ENCODE measurements at places on chromosomes 6 and 20.
A peak's percentile ranks its signal among the peaks of the same experiment; 100 is the strongest.

DNA sequence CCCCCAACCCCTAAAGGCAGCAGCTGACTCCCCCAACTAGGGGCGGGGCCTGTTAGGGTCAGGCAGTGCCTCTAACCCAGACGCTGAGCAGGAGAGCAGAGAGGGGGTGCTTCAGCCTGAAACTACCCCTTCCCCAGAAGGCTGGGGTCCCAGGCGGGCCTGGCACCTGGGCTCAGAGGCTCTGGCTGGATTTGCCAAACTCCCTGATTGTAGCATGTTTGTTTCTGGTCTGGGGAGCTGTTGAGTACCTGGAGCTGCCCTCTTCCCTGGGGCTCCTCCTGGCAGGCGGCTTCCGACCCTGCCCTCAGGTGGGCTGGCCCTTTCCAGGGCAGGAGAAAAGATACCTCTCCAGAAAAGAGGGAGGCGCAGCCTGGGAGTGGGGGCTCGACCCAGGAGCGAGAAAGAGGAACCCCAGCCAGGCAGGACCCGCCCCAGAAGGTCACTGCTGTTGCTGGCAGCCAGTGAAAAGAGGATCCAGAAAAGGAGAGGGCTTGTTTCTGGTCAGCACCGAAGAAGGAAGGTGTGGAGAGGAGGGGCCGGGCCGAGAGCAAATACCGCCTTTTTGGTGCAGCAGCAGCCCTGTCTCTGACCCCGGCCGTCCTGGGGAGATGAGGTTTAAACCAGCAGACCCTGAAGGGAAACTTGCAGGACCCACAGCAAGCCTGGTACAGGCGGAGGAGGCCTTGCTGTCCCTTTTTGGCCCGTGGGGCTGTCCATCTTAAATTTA, 810 bp upstream of the ABHD16B start:
- no peak for DNase-seq

- peak; percentile 75 for DNase-seq
Observed at GRCh38 chr6:35487658-35488516, 9.0 kb downstream of the TEAD3 start.

DNA sequence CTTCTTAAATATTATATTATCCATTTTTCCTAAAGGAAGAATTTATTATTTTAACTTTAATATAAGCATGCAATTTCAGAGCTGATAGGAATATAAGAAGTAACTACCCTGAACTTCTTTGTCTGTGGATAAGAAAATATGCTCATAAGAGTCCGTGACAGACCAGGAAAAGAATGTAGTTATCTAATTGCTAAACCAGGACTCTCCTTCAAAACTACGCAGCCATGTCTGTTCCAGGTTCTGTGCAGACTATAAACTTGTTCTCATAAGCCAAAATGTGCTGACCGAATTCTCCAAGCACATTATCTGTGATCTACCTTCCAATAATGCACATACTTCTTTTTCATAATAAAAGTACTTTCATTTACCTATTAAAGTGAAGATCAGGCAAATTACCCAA, 116.5 kb downstream of the TRDN start:
- no peak for DNase-seq

DNA sequence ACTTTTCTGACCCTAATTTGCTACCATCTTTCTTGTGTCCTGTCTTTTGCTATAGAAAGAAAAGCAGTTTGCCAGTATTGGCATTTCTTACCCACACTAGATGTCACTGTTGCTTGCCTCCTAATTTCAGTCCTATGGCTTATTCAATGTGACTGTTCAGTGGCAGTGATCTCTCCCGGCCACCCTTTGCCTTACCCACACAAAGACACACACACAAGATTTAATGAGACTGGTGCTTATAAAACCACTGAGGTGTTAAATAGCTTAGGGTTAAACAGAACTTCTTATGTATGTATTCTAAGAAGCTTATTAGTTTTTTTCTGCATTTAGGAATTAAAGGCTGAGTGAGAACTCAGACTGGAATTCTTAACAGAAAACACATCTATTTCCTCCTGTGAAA, 233.6 kb upstream of the ASCC3 start:
- DNase-seq, result no peak

- no peak for DNase-seq
Observed at GRCh38 chr20:60249436-60249835, 291.2 kb downstream of the CDH26 start.

- no peak for DNase-seq
Observed at GRCh38 chr6:121395736-121396135, 39.7 kb upstream of the GJA1 start.

DNA sequence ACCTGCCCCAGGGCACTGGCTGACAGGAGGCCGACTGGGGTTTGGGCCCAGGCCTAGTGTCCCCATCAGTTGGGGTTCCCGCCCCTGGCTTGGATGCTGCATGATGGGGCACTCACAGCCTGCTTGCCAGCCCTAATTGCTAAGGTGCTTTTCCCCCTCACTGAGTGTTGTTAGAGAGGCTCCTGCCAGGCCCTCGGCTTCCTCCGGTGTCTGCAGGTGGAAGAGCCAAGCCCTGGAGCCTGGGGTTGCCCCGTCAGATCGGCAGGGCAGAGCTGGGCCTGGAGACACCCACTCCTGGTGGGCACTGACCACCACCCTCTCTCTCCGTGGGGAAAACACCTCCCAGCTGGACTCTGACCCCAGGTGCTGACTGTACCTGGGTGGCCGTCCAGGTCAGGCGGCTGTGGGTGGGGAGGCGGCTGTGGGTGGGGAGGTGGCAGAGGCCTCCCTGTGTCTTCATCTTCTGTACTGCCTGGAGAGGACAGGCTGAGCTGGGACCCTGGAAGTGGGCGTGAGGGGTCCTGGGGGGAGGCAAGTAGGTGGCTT, 6.0 kb upstream of the CABLES2 start:
- DNase-seq, result no peak

DNA sequence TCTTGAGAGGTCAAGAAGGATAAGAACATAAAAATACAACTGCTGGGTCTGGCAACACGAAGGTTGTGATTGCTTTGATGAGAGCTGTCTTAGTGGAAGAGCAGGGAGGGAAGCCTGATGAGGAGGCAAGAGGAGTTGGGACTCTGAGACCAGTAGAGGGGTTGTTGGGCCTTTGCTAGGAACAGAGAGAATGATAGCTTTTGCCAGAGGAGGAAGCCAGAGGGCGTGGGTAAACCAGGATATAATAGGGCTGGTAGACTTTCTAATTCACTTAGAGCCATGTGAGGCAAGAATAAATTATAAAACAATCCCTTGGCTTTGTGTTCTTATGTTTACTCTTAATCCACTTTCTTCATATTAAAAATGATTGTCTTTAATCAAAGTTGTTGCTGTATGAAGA, 78.6 kb downstream of the RCAN2 start:
- DNase-seq, result no peak

GRCh38 chr20:57236813-57237584, 29.4 kb downstream of the BMP7 start:
- DNase-seq, result no peak

DNA sequence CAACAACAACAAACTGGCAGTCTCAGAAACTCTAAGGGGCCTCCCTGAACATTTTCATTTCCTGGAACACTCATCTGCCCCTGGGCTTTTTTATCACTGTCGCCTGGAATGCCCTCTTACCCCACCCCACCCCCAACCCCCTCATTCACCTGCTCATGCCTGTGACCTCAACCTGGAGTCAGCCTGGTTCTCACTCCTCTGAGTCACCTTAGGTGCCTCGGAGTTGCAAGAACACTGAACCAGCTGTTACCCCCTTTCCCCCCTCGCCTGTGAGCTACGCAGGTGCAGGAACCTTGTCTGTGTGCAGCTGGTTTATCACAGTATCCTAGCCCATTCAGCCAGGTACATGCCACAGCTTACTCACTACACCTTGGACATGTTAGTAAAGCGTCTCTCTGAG, 12.8 kb upstream of the SNAI1 start:
- DNase-seq, result no peak

DNA sequence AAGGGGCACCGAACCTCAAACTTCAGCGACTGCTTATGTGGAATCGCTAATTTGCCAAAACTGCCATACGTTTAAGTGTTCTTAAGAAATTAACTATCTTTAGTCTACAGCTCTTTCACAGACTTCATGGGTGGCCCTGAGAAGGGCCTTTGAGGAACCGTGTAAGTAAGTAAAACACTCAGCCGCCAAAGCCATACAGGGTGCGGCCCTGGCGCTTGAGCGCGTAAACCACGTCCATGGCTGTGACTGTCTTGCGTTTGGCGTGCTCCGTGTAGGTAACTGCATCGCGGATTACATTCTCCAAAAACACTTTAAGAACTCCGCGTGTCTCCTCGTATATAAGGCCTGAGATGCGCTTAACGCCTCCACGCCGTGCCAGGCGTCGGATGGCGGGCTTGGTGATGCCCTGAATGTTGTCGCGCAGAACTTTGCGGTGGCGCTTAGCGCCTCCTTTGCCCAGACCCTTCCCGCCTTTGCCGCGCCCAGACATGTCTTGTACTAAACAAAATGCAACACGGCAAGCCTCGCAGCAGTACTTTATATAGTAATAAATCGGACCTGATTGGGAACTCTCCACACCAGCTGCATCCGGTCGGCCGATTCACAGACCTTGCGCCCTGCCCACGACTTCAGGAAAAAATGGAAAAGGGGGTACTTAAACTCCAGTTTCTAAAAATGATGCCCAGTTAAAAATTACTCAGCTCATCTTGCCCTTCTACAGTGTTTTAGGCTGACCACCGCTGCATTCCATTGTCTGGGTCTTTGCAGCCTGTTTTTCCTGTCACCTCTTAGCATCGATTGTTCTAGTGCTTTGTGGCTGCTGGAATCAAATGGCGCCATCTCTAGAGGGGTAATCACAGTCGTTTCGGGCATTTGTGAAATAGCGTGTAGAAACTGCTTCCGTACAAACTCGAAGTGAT, 38.9 kb downstream of the OR2B2 start:
- DNase-seq, result peak; percentile 85

- no peak for DNase-seq
Observed at GRCh38 chr6:19998541-19998940, 161.4 kb downstream of the ID4 start.

GRCh38 chr20:40702504-40702903, 13.5 kb upstream of the MAFB start:
- DNase-seq, result no peak

GRCh38 chr6:33779290-33779689, 9.6 kb downstream of the LEMD2 start:
- no peak for DNase-seq
